ENCODE measurements at places on chromosomes 13 and 19.

GRCh38 chr19:39839678-39840327 is 5.8 kb upstream of the DYRK1B start:
- no peak for DNase-seq

DNA sequence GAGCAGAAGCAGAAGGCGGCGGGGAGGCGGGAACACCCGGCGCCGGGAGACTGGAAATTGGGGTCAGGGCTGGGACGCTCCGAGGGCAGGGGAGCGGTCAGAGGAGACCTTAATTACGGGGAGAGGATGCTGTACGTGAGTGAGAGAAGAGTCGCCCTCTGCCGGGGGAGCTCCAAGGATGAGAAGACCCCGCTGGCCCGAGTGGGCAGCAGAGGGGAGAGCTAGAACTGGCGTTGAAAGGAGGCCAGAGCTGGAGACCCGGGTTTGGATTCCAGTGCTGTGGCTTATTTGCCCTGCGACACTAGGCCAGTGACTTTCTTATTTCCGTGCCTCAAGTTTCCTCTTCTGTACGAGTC is 536 bp downstream of the FAM32A start:
- DNase-seq: no peak

DNA sequence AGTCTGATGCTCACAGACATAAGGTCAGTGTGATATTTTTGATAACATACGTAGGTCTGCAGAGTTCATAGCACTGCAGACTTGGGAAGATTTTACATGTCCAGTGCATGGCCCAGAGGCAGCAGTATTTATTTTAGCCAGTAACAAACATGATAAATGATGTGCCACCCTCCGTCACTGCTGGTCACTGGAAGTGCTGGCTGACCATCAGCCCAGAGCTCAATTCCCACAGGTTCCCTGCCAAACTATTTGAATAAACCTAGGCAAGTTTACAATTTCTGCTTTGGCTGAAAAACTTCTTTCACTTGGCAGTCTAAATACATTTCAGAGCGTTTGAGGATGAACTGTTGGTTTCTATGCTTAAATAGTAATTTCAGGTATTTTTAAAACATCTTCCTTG is 135.5 kb upstream of the EDNRB start:
- DNase-seq: no peak

DNA sequence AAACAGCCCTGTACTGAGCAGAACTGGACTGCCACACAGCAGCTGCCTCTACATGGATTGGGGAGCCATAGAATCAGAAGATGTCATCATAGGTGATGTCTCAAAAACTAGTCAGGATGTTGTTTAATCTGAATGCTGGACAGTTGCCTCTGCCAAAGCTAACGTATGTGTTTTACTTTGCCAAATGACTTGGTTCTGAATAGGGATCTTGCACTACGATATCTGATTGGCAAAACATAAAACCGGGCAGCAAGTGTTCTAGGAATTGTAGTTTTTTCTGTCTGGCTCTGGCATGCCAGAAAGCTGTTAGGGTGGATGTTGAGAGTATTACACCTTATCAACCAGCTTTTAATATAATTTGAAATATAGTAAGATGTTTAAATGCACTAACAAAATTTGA is 645.9 kb downstream of the GPC5 start:
- no peak for DNase-seq

DNA sequence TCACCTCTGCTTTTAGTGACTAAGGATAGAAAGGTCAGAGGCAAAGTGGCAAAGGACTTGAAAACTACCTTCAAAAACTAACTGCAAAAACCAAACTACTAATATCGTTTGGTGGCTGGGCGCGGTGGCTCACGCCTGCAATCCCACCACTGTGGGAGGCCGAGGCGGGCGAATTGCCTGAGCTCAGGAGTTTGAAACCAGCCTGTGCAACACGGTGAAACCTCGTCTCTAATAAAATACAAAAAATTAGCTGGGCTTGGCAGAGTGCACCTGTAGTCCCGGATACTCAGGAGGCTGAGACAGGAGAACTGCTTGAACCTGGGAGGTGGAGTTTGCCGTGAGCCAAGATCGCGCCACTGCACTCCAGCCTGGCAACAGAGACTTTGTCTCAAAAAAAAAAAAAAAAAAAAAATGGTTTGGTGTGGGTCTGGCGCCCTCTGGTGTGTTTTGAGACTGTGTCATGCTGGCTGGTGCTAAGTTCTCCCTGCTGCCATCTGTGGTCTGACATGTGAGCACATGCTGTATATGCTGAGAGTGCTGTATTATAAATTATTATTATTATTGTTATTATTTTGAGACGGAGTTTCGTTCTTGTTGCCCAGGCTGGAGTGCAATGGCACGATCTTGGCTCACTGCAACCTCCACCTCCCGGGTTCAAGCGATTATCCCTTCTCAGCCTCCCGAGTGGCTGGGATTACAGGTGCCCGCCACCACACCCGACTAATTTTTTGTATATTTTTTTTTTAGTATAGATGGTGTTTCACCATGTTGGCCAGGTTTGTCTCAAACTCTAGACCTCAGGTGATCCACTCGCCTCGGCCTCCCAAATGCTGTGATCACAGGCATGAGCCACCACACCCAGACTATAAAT is 36.0 kb upstream of the RNF17 start:
- peak; percentile 67 for DNase-seq
